ENCODE measurements at places on chromosomes 11 and 22.

- no peak for DNase-seq
Observed at GRCh38 chr11:46188017-46188416, 66.8 kb upstream of the PHF21A start.

GRCh38 chr11:47514825-47515647 lies 37.9 kb downstream of the CELF1 start:
- DNase-seq, result no peak

GRCh38 chr11:57410287-57410686 lies 16.6 kb downstream of the SLC43A3 start:
- no peak for DNase-seq

DNA sequence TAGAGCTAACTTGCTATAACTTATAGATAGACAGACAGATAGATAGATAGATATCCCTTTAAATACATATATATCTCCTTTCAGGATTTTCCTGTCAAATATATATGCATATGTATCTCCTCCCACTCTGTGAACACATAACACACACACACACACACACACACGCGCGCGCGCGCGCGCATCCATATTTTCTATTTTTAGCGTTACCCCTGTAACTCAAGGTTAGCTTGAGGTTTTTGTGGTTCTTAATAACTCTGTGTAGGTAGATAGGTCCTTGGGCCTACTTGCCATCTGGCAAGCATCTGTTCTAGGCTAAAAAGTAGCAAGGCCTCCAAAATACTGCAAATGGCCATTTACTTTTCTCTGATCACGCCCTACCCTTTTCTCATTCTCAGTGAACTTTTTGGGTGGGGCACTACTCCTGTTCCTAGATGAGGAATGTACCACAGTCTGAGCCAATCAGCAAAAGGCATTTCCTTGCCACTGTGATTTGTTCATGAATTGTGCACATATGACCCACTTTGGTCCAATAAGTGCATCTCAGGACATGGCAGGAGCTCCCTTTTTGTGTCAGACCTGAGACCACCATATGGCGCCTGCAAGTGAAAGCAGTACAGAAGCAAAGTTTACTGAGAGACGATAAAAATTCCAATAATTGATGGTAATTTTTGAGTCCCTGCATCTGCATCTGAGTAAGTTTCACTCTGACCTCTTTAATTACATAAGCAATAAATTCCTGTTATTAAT lies 740.5 kb upstream of the API5 start:
- no peak for DNase-seq

DNA sequence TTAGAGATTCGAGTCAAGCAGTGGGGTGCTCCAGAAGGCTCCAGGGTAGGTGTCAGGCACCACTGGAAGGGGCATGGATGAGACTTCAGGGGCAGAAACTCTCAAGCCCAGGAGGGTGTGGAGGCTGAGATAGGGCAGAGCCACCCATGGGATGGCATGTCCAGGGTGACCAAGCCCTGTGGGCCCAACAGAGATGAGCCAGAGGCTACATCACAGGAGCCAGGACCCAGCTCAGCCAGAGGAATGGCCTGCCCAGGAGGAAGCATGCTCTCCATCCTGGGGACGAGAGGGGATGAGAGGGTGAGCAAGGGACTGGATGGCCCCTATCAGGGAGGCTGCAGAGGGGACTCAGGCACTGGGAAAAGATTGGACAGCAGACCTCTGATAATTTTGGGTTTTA lies 42.8 kb downstream of the SLCO2B1 start:
- DNase-seq, result no peak

DNA sequence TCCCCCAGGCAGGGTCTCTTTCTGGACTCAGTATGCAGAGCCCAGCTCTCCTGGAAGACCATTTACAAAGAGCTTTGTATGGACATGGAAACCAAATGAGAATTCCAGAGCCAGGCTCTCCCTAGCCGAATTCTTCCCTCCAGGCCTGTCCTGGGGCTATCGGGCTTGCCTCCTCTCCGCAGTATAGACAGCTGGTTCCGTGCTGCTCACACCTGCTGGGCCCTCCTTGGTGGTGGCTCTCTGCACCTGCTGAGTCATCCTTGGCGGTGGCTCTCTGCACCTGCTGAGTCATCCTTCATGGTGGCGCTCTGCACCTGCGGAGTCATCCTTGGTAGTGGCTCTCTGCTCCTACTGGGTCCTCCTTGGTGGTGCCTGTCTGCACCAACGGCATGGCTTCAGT lies 743.5 kb downstream of the BRD1 start:
- no peak for DNase-seq

Data from NCI-H1930 (cell line).